ENCODE measurements at places on chromosomes 6 and 20.

GRCh38 chr20:63505723-63506122 is 6.8 kb upstream of the EEF1A2 start:
- DNase-seq: no peak

- no peak for DNase-seq
These were observed 23.6 kb upstream of the ECHDC1 start for GRCh38 chr6:127367023-127367375.

DNA sequence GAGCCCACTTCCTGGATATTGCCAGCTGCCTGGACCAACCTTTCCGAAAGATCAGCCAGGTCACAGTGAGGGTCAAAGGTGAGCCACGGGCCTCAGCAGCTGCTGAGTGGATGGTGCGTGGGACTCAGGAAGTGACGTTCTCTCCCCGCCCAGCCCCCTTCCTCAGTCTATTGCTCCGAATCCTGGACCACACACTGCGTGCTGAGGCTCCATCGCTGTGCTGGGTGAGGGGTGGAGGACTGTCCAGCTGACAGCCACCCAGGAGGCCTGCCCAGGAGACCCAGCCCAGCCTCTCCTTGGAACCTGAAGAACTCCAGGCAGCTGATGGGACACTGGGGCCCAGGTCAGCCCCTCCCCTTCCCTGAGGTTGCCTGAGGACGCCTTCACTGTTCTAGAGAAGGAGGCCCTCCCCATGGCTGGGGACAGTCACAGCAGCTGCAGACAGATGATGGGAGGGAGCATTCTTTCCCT is 94.4 kb upstream of the CD93 start:
- no peak for DNase-seq

DNA sequence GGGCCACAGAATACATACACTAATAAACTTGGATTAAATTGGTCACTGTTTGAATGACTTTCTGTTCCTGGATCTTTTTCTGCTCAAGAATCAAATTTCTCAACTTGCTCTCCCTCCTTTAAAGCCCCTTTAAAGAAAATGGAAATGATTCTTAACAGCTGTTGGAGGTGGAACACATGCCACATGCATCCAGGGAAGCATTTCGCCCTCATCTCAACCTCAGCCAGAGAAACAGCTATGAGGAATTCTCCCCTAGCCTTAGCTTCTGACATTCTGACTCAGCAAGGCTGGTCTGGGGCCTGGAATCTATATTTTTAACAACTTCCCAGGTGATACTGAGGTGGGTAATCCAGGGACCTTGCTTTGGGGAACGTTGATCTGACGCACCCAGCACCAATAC is 263.4 kb upstream of the ECI2 start:
- DNase-seq: no peak

- no peak for DNase-seq
These were observed 177.0 kb downstream of the FOXC1 start for GRCh38 chr6:1786455-1787453.

Measured in GM04503 (cell line).